ENCODE measurements at places on chromosomes 4 and X.

GRCh38 chr4:125268068-125268755 lies 46.5 kb upstream of the FAT4 start:
- DNase-seq, result no peak

DNA sequence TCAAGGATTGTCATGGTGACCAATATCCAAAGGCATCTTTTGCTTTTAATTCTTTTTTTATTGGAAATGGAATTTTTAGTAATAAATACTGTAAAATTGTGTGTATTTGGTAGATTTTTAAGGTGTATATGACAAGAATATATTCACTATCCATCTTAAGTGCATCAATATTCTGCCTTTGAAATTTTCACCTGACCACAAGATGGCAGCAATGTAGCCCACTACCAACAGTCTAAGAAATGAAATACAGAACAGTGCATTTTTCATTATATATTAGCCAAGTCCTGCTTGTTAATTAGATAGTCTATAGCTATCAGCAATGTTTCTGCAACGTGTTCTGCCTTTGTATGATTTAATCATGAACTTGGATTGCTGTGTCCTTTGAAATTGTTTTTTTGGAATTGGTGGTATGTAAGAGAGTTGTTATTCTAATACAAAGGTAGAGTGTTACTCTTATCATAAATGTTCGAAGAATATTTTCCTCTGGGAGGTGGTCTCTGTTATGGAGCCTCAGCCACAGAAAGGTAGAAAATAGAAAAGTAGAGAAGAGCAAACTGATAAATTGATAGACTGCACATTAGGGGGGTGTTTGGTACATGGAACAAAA lies 38.2 kb downstream of the HPGDS start:
- DNase-seq, result no peak

DNA sequence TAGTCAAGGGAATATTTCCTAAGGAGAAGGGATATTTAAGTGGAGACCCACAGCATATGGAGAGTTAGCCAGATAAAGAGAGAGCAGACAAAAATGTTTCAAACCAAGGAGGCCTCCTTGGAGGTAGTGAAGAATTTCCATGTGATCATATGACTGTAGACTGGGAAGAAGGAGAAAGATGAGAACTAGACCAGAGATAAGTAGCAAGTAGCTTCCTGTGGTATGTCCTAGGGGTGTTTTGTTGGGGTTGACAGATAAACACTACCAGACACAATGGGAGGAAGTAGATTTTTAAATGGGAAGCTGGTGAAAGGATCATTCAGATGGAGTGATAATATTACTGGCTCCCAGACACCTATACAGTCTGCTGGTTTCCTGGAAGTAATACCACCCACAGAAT lies 13.6 kb downstream of the SYAP1 start:
- DNase-seq, result no peak

GRCh38 chrX:22481436-22481835 lies 208.7 kb downstream of the CBLL2 start:
- DNase-seq, result no peak

GRCh38 chr4:173767650-173768049 lies 237.6 kb upstream of the HAND2 start:
- DNase-seq, result no peak

GRCh38 chr4:116870686-116871085 lies 214.7 kb downstream of the TRAM1L1 start:
- no peak for DNase-seq

GRCh38 chr4:89755220-89755619 lies 81.7 kb downstream of the SNCA start:
- no peak for DNase-seq

DNA sequence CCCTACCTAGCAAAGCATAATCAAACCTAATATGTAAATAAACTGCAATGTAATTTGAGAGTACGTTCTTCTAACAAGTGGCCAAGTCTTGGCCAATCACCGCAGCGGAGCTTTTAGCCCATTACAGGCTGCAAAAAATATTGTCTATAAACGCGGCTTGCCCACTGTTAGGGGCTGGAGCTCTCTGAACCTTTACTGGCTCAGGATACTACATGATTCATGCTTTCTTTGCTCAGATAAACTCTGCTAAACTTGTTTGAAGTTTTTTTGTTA lies 990 bp upstream of the HADH start:
- DNase-seq, result no peak

DNA sequence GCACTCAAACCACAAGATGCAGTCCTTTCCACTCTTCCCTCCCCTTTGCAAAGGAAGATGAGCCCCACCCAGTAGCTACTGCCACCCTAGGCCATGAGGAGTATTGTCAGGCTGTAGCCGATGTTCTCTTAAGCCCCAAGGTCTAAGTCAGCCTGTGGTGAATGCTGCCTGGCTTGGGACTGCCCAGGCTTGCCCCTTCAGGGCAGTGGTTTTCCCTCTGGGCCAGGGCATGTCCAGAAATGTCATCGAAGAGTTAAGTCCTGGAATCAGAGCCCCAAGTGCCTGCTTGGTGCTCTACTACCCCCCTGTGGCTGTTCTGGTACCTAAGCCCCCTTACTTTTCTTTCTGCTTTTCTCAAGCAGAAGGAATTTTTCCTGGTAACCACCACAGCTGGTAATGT lies 11.8 kb upstream of the PGK1 start:
- no peak for DNase-seq

- peak; percentile 43 for DNase-seq
These were observed 4.3 kb upstream of the SHROOM3 start for GRCh38 chr4:76430519-76431388.

DNA sequence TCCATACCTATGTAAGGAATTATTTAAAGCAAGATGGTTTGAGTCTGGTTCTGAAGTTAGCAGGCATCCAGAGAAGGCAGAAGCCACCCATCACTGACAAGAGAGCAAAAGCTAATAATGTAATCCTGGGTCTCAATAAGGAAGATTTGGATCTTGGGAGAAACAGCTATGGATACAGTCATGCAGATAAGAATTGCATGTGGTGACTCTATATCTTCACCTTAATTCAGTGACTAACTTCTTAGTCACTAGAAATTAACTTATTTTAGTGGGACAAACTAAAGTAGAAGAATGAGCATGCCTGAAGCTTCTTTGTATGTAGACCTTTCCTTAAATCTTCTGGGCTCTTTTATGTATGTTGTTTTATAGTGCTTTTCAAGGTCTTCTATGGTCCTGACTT lies 66.6 kb downstream of the ATP10D start:
- no peak for DNase-seq

GRCh38 chr4:100022792-100023222 lies 72.7 kb upstream of the H2AZ1 start:
- peak; percentile 18 for DNase-seq

DNA sequence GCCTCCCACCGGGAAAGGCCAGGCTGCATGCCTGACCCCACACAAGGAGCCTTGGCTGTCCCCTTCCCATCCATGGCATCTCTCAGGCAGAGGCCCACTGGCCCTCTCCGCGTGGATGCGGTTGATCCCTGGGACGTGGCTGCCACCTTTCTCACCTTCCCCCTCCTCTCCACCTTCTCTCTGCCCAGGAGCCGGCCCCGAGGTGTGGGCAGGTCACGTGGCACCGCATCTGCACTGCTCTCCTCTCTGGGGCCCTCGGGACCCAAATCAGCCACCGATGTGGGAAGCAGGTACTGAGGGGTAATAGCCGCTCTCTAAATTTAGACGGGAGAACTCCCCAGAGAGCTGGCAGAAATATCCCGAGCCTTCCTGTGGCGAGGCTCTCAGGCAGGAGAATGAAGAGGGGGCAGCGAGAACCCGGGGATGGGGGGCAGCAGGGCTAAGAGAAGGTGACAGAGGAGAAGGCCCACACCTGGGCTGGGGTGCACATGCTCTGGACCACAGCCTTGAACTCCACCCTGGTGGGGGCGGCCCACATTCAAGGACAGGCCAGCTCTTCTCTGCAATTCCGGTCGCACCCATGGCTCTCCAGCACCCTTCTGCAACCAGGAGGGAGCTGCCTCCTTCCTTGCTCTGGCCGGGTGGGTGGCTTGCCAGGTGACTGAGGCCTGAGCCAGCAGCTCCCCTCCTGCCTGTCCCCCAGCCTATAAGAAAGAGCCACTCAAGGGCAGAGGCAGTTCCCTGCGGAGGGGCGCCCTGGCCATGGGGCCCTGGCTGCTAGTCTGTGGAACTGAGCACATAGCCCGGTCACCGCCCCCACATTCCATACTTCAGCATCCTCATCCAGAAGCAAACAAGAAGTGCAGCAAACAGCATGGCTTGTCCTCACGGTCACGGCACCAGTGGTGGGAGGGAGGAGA lies 9.6 kb upstream of the DUSP9 start:
- DNase-seq, result no peak

DNA sequence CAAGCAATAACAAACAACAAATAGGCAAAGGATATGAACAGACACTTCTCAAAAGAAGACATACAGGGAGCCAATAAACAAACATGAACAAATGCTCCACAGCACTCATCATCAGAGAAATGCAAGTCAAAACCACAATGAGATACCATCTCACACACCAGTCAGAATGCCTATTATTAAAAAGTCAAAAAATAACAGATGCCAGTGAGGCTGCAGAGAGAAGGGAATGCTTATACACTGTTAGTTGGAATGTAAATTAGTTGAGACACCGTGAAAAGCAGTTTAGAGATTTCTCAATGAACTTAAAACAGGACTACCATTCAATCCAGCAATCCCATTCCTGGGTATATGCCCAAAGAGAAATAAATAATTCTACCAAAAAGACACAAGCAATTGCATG lies 129.8 kb upstream of the MAGEB2 start:
- DNase-seq, result no peak

DNA sequence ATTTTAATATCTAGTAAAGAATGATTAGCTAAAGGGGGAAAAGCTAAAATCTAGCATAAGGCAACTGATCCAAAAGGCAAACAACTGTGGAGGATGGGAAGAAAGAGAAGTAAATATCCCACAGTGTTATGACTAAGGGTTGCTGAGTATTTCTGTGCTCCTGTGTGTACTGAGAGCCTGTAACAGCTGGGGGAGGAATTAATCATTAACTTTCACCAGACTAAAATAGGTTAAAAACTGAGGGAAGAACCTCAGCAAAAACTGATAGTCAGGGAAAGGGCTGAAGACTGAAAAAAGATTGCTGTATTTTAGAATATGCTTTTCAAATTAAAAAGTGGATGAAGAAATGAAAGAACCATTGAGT lies 365.9 kb downstream of the CXXC4 start:
- no peak for DNase-seq

- no peak for DNase-seq
These were observed 36.7 kb downstream of the NPY2R start for GRCh38 chr4:155245105-155245504.

DNA sequence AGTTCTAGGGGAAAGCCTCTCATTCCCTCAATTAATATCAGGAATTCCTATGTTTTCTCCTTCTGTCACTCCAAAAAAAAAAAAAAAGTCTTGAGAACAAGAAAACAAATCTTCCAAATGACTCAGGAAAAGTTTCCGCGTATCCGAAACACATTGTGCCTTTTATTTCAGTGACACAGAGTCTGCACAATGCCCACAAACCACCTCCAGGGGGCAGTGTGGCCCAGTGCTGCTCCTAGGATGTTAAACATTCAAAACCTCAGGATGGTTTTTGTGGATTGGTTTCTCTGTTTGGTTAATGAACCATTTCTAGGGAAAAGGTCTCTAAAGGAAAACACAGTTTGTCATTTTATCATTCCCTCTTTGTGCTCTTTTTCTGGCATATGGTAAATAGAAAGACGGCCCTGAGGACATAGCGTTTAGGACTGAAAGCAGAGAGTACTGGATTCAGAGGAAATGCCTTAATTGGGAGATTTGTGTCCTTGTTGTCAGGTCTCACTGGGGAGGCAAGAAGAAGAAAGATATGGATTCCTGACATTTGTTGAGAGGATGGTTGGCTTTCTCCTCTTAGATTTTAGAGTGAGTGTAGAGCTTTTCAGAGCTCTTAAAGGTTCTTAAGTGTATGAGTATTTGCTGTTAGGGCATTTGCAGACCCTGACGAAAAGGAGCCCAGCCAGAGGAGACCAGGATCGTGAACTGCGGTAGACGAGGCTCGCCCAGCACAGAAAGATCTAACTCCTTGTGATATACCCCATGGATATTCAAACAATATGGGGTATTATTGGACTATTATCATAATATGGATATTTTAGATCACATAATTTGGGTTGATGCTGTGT lies 65.7 kb upstream of the MAP9 start:
- no peak for DNase-seq

DNA sequence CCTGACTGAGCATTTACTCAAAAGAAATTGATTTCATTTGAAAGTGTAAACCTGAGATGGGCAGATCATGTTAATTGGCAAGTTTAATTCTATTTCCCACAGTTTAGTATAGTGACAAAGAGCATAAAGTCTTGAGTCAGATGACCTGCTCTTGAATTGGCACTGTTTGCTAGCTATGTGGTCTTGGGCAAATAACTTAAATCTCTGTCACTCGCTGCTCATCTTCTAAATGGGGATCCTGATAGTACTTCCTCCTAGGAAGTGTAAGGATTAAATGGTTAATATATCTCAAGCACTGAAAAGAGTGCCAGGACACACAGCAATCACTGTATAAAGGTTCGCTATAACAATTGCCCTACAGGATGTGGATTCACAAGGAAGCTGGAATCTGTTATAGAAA lies 242.8 kb upstream of the JADE1 start:
- DNase-seq, result no peak

DNA sequence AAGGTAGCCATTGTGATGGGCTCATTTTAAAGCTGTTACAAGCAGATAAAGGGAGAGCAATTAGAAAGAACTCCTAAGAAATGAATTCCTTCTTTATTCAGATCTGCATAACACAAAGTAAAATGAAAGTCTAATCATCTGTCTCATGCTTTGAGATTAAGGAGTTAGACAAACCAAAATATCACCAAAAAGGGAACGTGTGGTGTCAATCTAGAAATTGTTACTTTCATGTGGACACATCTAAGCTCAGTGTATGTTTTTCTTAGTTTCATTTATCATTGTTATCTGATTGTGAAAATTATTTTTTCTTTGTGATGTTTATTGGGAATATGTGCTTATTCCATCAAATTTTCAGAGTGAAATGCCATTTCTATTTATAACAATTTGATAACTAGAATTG lies 80.3 kb downstream of the BANK1 start:
- DNase-seq, result no peak

DNA sequence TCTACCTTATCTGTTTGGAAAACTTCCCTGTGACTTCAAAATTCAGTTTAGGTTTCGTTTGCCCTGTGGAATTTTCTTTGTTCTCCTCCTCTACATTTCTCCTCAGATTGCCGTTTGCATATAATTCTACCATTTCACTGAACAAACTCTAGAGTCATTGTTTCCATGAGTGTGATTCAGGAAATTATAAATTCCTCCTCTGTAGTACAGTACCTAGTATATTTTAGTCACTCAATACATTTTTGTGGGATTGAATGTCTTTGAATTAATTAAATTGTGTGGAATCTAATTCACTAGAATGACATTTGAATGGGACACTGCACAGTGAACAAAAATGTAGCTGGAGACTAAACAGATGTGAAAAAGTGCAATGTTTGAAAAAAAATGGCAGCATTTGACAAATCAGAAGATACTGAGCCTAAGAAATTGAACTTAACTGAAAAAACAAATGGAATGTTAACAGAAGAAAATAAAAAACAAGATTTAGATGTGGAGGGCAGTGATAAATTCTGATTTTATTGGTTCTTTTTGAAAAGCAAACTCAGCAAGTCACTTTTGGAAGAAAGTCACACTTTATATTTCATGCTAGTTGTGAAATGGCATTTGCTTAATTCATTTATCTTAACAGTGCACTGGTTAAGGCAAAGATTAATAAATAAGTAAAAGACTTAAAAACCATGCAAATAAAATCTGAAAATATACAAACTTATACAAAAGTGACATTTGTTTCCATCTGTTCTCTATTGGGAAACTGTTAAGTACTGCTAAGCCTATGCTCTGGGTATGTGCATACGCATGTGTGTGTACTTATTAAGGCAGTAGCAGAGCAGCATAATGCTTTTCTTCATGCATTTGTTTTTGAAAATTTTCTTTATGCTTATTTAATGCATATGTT lies 512.3 kb downstream of the FAT4 start:
- DNase-seq, result no peak

- DNase-seq, result no peak
These were observed 427.2 kb downstream of the FAT4 start for GRCh38 chr4:125741825-125742452.

Data from NCI-H1417 treated with DMSO at 0.1 percent for 48 hours (cell line).